Endothelial cell of umbilical vein (primary cell): ENCODE measurements at places on chromosomes 2 and 18.

GRCh38 chr18:79600141-79600540 lies 79.5 kb upstream of the CTDP1 start:
- H3K4me1 ChIP-seq, result no peaks in the 10 kb centered on the region
- no peaks in the 10 kb centered on the region for H3K36me3 ChIP-seq
- no peaks in the 10 kb centered on the region for H3K27me3 ChIP-seq
- no peak overlapping the region for H3K27ac ChIP-seq
- H3K4me3 ChIP-seq, result no peak overlapping the region

DNA sequence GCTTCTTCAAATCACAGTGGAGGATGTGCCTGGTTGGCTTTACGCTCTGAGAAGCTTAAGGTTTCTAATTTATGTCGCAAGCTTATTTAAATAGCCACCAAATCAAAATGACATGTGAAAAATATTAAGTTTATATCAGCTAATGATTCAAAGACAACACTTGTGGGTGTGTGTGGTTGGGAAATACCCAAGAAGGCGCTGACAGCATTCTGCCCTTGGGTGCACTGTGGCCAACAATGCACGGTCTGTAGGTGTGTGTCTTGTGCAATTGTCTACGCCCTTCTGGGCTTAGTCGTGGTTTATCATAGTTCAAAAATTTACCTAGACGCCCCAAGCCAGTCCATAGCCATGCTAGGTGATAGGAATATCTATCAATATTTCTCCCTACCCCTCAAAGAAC lies 60.9 kb downstream of the KCTD1 start:
- no peak for DNase-seq
- no peak overlapping the region for H3K4me3 ChIP-seq
- no peak overlapping the region for H3K27ac ChIP-seq
- no peaks in the 10 kb centered on the region for H3K27me3 ChIP-seq
- H3K4me1 ChIP-seq, result no peaks in the 10 kb centered on the region
- H3K36me3 ChIP-seq, result no peaks in the 10 kb centered on the region

GRCh38 chr2:44358503-44358902 lies 2.8 kb downstream of the PREPL start:
- no peaks in the 10 kb centered on the region for H3K36me3 ChIP-seq
- peaks cover 24% of the 10 kb centered on the region for H3K4me1 ChIP-seq
- H3K27ac ChIP-seq, result peak overlapping the region; percentile 46
- H3K4me3 ChIP-seq, result peak overlapping the region; percentile 33
- DNase-seq, result peak; percentile 82

- no peaks in the 10 kb centered on the region for H3K4me1 ChIP-seq
- no peak overlapping the region for H3K4me3 ChIP-seq
- H3K27ac ChIP-seq, result no peak overlapping the region
- H3K36me3 ChIP-seq, result no peaks in the 10 kb centered on the region
These were observed 63.2 kb upstream of the IGFBP5 start for GRCh38 chr2:216758256-216759155.

DNA sequence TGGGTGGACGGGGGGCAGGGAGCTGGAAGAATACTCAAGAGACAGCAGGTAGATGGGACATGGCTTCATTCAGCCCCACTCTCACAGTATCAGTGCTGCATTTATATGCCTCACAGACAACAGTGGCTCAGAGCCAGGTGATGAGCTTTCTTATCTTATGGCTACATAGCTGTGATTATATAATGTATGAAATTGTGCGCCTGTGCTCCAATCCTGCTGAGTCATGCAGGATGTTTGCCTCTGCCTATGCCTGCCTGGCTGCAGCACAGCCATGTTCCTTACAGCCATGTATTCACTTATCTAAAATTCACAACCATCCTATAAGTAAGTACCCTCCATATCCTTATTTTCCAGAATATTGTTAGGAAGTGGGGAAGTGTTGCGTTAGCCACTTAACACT lies 37.7 kb upstream of the RNF103 start:
- no peak overlapping the region for H3K27ac ChIP-seq
- no peaks in the 10 kb centered on the region for H3K4me1 ChIP-seq
- no peaks in the 10 kb centered on the region for H3K36me3 ChIP-seq
- H3K4me3 ChIP-seq, result no peak overlapping the region

DNA sequence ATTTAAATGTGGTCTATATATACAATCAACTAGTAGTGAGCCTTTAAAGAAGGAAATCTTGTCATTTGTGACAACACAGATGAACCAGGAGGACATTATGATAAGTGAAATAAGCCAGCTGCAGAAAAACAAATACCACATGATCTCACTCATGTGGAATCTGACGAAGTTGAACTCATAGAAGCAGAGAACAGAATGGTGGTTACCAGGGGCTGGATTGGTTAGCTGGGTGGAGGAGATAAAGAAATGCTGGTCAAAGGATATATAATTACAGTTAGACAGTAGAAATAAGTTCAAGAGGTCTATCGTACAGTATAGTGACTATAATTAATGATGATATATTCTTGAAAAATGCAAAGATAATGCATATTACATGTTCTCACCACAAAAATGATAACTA lies 267.9 kb downstream of the FBXO15 start:
- H3K4me1 ChIP-seq, result no peaks in the 10 kb centered on the region
- no peaks in the 10 kb centered on the region for H3K27me3 ChIP-seq
- H3K27ac ChIP-seq, result no peak overlapping the region
- H3K36me3 ChIP-seq, result no peaks in the 10 kb centered on the region

- H3K4me3 ChIP-seq, result no peak overlapping the region
- H3K27ac ChIP-seq, result no peak overlapping the region
- H3K4me1 ChIP-seq, result no peaks in the 10 kb centered on the region
- no peak for DNase-seq
- no peaks in the 10 kb centered on the region for H3K27me3 ChIP-seq
- no peaks in the 10 kb centered on the region for H3K36me3 ChIP-seq
These were observed 11.4 kb downstream of the KLHL41 start for GRCh38 chr2:169520896-169521295.

GRCh38 chr18:53850902-53851301 lies 373.6 kb downstream of the MBD2 start:
- H3K27ac ChIP-seq, result no peak overlapping the region
- H3K36me3 ChIP-seq, result no peaks in the 10 kb centered on the region
- DNase-seq, result no peak

- no peaks in the 10 kb centered on the region for H3K4me1 ChIP-seq
- H3K27ac ChIP-seq, result no peak overlapping the region
- no peak for DNase-seq
- H3K36me3 ChIP-seq, result no peaks in the 10 kb centered on the region
These were observed 372.5 kb downstream of the RBM43 start for GRCh38 chr2:150889141-150889540.

- no peaks in the 10 kb centered on the region for H3K27me3 ChIP-seq
- no peaks in the 10 kb centered on the region for H3K4me1 ChIP-seq
- no peak overlapping the region for H3K27ac ChIP-seq
- H3K4me3 ChIP-seq, result no peak overlapping the region
- DNase-seq, result no peak
These were observed 1370.1 kb upstream of the DDX18 start for GRCh38 chr2:116444256-116444872.

GRCh38 chr2:191881982-191882816 lies 35.3 kb upstream of the CAVIN2 start:
- H3K36me3 ChIP-seq, result no peaks in the 10 kb centered on the region
- no peak overlapping the region for H3K27ac ChIP-seq
- H3K4me3 ChIP-seq, result no peak overlapping the region
- H3K4me1 ChIP-seq, result peaks cover 18% of the 10 kb centered on the region
- DNase-seq, result no peak

DNA sequence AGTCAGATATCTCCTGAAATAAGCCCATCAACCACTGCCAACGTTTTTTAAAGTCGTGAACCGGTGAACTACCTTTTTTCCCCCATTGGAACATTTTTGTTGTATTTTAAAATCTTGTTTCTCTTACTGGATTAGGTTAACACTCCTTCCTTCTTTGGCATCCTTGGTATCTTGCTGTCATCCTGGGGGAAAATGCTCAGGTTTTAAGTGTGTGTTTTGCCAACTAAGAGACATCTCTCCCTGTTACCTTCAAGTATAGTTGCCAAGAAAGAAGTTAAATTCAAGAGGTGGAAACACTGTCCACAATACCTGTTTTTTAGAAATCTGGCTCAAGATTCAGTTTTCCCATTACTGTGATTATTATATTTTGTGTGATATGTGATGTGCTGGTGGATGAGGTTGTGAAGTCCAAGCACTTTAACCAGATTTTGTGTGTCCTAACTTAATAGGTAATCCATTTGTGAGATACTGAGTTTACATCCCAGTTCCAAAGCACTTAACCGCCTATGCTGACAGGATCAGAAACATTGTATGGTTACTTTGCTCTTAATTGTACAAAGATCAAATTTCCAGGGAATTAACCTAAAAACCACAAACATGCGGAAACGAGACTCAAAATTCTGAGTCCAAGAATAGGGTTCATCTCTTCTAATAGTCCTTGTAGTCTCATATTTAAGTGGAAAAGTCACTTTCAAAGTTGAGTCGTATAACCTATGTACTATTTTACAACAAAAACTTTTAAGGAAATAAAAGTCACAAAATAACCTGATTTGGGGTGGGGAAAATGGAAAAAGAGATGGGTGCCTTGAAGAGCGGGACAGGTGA lies 1.3 kb upstream of the SP3 start:
- no peak for DNase-seq
- H3K4me1 ChIP-seq, result peaks cover 14% of the 10 kb centered on the region
- H3K36me3 ChIP-seq, result no peaks in the 10 kb centered on the region
- no peaks in the 10 kb centered on the region for H3K27me3 ChIP-seq
- peak overlapping the region; percentile 90 for H3K27ac ChIP-seq
- H3K4me3 ChIP-seq, result peak overlapping the region; percentile 92

- H3K36me3 ChIP-seq, result no peaks in the 10 kb centered on the region
- H3K4me3 ChIP-seq, result no peak overlapping the region
- no peaks in the 10 kb centered on the region for H3K27me3 ChIP-seq
- H3K27ac ChIP-seq, result no peak overlapping the region
These were observed 842.6 kb upstream of the ACVR2A start for GRCh38 chr2:147002256-147002655.

GRCh38 chr2:39523308-39524044 lies 86.4 kb upstream of the MAP4K3 start:
- H3K27me3 ChIP-seq, result no peaks in the 10 kb centered on the region
- DNase-seq, result peak; percentile 65
- H3K4me1 ChIP-seq, result peaks cover 14% of the 10 kb centered on the region
- H3K36me3 ChIP-seq, result no peaks in the 10 kb centered on the region

- DNase-seq, result no peak
- H3K4me1 ChIP-seq, result no peaks in the 10 kb centered on the region
- no peak overlapping the region for H3K27ac ChIP-seq
- no peaks in the 10 kb centered on the region for H3K36me3 ChIP-seq
- peaks cover 8% of the 10 kb centered on the region for H3K27me3 ChIP-seq
These were observed 60.6 kb downstream of the VAPA start for GRCh38 chr18:9974279-9974915.

GRCh38 chr2:146734042-146734820 lies 1110.6 kb upstream of the ACVR2A start:
- H3K4me3 ChIP-seq, result no peak overlapping the region
- peak; percentile 71 for DNase-seq
- H3K36me3 ChIP-seq, result no peaks in the 10 kb centered on the region

DNA sequence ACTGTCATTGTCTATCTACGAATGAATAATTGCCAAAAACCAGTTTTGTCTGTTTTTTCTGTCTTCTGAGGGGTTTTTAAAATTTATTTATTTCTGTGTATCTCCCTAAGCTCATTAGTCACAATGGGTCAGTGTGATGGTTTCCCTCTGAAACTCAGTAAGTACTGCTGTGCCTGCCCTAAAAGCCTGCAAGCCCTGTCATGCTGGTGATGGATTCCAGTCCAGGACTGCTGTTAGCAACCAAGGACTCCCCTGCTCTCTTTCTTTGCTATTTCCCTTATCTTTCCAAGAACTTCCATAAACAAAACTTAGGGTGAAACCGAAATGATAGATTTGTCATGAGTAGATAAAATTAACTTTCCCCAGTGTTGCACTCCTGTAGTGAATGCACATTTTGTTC lies 11.8 kb upstream of the DSG2 start:
- H3K27me3 ChIP-seq, result no peaks in the 10 kb centered on the region
- no peaks in the 10 kb centered on the region for H3K36me3 ChIP-seq
- H3K4me1 ChIP-seq, result no peaks in the 10 kb centered on the region

DNA sequence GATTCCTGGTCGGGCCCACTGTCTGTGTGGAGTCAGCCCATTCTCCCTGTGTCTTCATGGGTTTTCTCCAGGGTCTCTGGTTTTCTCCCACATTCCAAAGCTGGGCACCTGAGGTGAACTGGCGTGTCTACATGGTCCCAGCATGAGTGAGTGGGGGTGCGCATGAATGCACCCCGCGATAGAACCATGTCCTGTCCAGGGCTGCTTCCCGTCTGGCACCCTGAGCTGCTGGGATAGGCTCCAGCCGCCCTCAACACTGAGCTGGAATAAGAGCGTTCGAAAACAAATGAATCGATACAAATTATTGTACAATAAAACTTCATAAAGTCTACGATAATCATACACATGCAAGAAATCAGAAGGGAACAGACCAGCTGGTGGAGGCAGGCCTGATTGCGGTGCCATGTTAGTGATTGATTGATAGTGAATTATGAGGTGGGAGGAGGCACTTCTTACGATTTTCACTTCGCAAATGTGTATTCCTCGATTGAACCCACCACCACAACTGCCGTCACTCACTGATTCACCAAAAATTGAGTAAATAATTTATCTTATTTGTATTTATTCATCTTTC lies 186.6 kb downstream of the MGAT5 start:
- H3K36me3 ChIP-seq, result no peaks in the 10 kb centered on the region
- no peak overlapping the region for H3K27ac ChIP-seq
- H3K27me3 ChIP-seq, result no peaks in the 10 kb centered on the region
- H3K4me1 ChIP-seq, result peaks cover 37% of the 10 kb centered on the region
- no peak for DNase-seq

- peaks cover 12% of the 10 kb centered on the region for H3K4me1 ChIP-seq
- no peak for DNase-seq
- H3K27ac ChIP-seq, result no peak overlapping the region
- H3K4me3 ChIP-seq, result no peak overlapping the region
- H3K36me3 ChIP-seq, result no peaks in the 10 kb centered on the region
- peaks cover 2% of the 10 kb centered on the region for H3K27me3 ChIP-seq
These were observed 3.1 kb upstream of the SEH1L start for GRCh38 chr18:12944709-12945108.

DNA sequence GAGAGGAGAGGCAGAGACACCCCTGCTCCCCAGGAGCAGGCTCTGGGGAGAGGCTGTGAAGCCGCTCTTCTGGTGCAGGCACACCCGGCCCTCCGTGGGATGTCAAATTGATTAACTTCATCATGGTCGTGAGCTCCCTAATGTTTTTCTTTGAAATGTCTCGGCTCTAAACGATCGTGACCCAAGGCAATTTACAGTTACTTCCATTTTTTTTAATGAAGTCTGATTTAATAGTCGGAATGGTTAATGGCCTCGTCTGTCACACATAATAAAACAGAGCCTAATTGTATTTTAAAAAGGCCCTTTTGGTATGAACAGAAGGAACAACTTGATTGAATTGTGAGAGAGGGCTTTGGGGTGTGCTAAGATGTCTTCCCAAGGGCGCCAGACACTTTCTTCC lies 130.2 kb downstream of the SMAD2 start:
- H3K27me3 ChIP-seq, result peaks cover 3% of the 10 kb centered on the region
- H3K4me3 ChIP-seq, result no peak overlapping the region
- no peak for DNase-seq
- H3K27ac ChIP-seq, result no peak overlapping the region
- no peaks in the 10 kb centered on the region for H3K36me3 ChIP-seq
